NCI-H82 (cell line): ENCODE measurements at places on chromosomes 11 and 22.

DNA sequence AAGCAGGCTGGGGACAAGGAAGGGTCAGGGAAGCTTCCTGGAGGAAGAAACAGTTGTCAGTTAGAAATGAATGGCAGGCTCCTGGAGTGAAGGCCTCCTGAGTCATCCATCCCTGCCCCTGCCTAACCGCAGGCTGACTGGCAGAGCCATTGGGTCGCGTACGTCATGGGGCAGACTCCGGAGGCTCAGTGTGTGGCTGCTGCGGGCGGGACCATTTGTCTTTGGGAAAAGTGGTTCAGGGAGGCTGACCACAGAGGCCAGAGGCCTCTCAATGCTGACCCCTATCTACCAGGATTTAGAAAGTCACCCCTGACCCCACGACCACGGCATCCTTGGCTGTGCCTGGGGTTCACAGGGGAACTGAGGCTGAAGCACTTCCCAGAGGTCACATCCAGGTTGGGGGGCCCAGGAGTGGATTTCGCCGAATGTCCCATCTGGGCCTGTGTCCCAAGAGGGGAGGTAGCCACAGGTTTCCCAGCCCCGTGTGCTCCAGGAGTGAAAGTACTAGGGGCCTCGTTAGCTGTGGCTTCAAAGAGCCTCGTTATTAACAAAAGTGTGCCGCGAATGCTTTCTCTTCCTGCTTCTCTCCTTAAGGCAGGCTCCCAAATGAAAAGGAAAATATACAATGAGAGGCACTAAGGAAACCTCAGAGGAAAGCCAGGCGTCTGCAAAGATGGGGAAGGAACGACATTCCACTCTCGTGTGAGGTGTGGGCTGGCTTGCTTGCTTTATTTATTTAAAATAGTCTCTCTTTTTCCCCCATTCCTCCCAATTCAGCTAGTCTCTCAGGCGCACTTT is 58.9 kb downstream of the FLRT1 start:
- DNase-seq: no peak

GRCh38 chr22:23060612-23061400 is 9.5 kb upstream of the GNAZ start:
- DNase-seq: no peak

- peak; percentile 57 for DNase-seq
These were observed 9.0 kb upstream of the APOBEC3H start for GRCh38 chr22:39087881-39088684.

- DNase-seq: peak; percentile 77
These were observed 61.1 kb downstream of the ARHGAP42 start for GRCh38 chr11:100748153-100748552.

DNA sequence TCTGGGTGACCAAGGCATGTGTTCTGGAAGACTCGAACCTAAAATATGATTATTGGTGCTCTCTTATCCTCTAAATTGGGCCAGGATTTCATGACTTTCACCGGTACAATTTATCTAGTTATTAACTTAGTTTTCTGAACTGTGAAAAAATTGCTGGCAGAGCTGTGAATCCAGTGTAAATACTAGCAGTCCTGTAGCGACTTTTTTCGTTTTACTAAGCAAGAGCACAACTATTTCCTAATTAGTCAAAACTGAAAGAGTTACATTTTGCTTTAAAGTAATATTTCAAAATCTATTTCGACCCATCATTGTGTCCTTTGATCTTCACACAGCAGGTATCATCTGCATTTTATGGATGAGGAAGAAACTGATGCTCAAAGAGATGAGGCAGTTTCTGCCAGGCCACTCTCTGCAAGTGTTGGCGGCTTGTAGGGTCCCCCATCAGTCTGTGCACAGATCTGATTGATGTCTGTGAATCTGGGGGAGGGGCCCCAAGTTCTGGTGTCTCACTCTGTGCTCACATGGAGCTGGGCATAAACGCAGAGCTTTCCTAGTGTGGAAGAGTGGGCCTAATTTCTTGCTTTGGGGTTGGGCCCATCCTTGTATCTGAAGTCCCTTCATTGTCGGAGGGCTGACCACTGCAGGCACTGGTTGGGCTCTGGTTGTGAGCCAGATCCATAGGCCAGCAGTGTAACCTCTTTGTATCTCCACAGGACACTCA is 1.4 kb upstream of the TRMT2A start:
- DNase-seq: peak; percentile 27

GRCh38 chr11:13784855-13785254 is 116.4 kb downstream of the FAR1 start:
- no peak for DNase-seq

DNA sequence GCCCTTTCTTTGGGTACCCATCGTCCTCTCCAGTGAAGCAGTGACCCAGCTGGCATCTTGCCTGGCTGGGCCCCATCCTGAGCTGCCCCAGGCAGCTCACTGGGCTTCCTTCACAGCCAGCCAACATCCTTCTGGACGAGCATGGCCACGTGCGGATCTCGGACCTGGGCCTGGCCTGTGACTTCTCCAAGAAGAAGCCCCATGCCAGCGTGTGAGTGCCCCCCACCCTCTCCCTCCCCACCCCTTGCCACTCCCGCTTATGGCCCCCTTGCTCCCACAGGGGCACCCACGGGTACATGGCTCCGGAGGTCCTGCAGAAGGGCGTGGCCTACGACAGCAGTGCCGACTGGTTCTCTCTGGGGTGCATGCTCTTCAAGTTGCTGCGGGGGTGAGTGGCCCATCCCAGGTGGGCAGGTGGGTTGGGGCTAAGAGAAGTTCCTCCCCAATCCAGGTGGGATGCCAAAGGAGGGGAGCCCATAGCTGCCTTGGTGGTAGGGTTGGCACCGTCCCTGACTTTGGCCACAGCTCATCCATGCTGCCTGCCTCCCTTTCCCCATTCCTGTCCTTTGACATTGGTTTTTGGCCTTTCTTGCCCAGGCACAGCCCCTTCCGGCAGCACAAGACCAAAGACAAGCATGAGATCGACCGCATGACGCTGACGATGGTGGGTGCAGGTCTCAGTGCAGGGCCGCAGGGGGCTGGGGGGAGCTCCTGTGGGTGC is 6.8 kb upstream of the ANKRD13D start:
- no peak for DNase-seq

- DNase-seq: no peak
These were observed 165.7 kb downstream of the ST3GAL4 start for GRCh38 chr11:126521196-126521595.

DNA sequence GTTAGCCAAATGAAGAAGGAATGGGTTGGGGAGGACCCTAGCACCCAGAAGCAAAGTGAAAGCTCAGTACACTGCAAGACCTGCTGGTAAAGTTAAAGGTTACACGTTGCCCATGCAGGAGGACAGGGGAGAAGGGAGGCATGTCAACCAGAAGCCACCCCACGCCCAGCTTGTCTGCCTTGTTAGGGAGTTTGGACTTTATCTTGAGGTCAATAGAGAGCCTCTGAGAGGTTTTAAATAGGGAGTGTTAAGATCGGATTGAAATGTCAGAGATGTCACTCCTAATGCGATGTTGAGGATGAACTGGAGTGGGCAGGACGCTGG is 18.7 kb upstream of the PEX26 start:
- no peak for DNase-seq

DNA sequence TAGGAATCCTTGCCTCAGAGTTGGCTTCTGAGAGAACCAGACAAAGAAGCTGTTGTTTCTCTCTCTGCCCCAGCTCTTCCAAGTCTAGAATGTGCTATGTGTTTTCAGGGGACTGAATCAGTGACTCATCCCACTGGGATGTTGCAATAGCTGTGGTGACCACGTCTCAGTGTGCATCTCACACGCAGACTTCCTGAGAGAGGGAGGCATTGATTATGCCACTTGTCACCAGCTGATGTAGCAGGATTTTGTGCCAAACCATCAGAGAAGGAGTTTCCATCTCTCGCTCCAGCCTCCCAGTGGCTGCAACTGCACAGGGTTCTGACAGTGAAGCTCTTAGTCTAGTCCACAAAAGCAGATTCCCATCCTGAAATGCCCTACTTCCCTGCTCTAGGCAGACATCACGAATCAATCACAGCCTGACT is 455.8 kb downstream of the MIAT start:
- DNase-seq: no peak

DNA sequence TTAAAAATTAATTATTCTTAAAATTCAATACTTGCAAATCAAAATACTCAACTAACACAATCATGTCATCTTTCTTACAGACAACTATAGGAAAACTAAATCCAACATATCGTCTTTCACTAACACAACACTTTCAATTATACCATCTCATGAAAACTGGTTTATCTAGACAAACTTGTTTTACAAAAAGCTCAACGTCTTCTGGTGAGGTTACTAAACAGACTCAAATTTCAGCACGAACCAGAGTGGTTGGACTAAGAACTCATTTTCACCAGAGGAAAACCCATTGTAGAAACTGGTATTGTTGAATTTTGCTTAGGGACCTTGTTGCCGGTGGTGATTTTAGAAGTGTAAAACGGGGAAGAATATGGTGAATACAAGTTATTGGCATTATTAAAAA is 52.2 kb downstream of the NUP98 start:
- no peak for DNase-seq
